NCI-H2081 treated with DMSO at 0.1 percent for 48 hours (cell line): ENCODE measurements at places on chromosomes 16 and 17.

GRCh38 chr17:73710095-73710592 lies 65.9 kb upstream of the SDK2 start:
- DNase-seq = no peak

GRCh38 chr16:89314357-89314756 lies 96.9 kb downstream of the ZNF778 start:
- DNase-seq = no peak

- no peak for DNase-seq
Measured at GRCh38 chr17:32992321-32993033, 830 bp downstream of the SPACA3 start.

DNA sequence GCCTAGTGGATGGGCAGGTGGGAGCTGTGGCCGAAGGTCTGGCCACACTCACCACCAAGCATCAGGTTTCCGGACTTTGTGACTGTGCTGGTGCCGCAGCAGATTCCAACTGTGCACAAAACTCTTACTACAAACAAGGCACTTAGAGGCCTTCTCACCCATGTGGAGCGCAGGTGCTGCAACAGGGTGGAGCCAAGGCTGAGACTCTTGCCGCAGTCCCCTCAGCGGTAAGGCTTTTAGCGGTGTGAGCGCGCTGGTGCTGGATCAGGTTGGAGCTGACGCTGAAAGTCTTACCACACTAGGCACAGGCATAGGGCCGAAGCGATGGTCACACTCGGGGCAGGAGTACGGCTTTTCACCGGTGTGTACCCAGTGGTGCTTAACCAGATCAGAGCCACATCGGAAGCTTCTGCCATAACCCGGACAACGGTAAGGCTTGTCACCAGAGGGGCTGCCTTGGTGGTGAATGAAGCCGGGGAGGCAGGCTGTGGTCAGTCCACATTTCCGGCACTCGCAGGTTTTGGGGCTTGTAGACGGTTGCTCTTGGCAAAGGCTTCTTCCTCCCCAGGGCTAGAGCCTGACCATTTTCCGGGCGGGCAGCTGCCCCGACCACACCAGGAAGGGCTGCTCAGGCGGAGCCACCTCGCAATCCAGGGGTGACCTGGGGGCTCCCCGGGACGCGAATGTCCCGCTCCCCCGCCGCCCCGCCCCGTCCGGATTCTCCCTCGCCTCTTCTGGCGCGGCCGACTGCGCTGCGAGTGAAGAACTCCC lies 1.0 kb upstream of the ARMC5 start:
- DNase-seq = no peak

DNA sequence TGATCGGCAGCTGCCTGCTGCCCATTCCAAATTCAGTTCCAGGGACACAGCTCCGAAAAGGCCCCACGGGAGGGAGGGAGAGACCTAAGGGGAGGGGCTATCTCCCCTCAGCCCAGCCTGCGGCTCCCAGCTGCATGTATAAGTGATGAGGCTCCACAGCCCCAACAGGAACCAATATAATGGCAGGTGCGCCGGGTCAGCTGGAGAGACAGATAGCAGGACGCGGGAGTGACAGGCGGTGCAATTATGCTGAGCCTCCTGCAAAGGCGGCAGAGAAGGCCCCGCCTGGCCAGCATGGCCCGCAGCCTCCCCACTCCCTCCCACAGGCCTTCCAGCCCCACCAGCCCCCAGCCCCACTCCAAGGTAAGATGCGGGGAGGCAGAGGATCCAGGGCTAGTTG lies 8.1 kb upstream of the C1QL1 start:
- no peak for DNase-seq

- DNase-seq = no peak
Measured at GRCh38 chr17:2580151-2580550, 13.3 kb upstream of the PAFAH1B1 start.

GRCh38 chr17:18247613-18248001 lies 10.9 kb downstream of the FLII start:
- DNase-seq = no peak

DNA sequence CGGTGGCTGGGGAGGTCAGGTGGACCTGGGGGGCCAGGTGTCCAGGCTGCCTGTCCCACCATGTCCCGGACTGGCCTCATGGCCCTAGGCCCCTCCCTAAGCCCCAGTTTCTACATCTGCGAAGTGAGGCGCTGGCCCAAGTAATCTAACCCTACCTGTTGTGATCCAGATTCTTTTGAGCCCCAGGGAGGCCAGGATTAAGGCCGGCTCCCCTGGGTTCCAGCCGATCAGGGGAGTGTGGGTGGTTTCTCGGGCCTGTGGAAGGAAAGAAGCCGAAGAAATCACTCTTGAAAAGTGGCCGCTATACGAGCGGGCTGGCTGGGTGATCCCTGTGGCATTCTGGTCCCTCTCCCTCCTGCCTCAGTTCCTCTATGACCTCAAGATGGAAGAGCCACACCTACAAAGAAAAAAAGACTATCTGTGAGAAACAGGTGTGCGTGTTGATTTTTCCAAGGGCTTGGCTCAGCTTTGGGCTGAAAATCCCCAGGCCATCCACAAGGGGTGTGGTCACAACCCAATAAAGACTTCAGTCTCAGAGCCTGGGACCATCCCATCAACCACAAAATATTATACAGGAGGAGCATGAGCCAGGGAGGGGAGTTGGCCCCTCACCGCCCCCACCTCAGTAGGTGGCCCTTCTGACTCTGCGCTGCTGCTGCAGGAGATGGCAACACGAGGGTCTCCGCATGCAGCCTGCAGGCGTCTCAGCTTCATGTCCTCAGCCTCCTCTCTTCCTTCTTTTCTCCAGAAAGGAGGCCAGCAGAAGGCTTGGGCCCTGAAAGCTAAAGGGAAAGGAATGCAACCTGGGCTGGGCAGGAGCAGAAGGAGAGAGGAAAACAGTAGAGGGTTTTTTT lies 20.3 kb downstream of the GPR142 start:
- no peak for DNase-seq

DNA sequence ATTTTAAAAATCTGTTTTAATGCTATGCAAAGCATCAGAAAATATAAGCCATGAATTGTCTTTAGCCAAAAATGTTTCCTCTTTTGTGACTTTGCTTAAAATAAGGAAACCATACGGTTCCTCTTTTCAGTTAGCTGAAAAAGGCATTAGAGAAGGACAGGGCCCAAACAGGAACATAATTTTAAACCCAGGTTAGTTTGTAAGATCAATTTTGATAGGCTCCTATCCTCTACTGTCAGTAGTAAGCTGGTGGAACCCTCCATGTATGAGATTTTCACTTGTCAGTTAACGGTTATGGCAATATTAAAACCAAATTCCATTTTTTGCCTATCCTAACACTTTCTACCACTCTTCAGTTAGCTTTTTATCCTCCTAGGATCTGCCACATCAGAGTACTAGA lies 4.3 kb downstream of the EVI2B start:
- DNase-seq = no peak
